ENCODE measurements at places on chromosomes 1 and 21. TPM values are rescaled to one million over a fixed set of nuclear protein-coding genes. Genes with fewer than 3 reads are reported as not detected.

DNA sequence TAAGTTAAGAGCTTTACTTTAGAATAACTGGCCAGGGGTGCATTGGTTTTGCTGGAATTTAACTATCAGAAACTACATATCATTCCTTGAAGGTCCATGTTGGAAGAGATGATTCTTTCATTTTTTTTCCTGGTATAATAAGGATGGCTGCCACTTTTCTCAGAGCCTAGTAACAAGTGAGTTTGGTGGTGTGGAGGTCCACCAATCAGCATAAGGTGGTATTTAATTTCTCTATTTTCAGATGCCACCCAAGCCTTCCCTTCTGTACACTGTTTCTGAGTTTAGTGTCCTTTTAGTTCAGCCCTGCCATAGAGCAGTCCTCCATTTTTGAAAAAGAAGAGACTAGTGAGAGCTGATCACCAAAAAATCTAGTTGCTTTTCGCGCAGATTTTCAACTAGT, 386.3 kb downstream of the USP25 start:
- no peak for DNase-seq

DNA sequence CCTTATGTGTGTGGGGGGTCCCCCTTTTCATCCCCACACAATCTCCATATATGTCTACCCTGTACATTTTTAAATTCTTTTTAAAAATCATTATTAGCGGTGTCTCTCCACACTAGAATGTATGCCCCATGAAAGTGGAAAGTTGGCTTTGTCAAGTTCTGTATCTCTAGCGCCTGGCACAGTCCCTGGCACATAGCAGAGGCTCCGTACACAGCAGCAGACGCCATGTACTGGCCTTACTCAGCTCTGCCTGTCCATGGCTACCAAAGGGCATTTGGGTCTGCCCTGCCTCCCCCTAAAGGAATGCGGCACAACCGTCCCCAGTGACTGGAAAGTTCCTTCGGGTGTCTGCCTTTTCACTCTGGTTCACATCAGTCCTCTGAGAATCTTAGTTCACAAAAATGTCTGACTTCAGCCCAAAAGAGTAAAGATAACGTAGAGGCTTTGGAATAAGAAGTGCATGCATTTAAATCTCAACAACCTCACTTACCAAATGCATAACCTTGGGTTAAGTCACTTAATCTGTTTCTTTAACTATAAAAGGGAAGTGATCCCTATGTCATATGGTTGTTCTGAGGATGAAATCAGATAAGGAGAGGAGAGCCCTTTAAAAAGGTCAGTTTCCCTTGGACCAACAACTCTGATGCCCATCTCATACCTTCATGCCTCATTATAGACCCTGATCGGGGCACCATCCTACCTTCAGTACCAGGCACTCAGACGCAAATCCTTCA, 61.1 kb downstream of the CD46 start:
- no peak for DNase-seq

Gene CRABP2
- total RNA-seq: 289 TPM

Gene TTC39A
- 26.3 TPM for total RNA-seq

GRCh38 chr1:30777060-30777903, 19.7 kb upstream of the LAPTM5 start:
- no peak for DNase-seq

- DNase-seq: no peak
Measured at GRCh38 chr1:37250371-37250770, 216.1 kb upstream of the GRIK3 start.

Gene NBPF8
- total RNA-seq: 5.1 TPM

Gene KCNJ9
- not detected for total RNA-seq

Data from HT-29 (cell line).